ENCODE measurements at places on chromosomes 16 and 17.
A peak's percentile ranks its signal among the peaks of the same experiment; 100 is the strongest.

GRCh38 chr16:78630102-78630501 lies 530.6 kb downstream of the WWOX start:
- no peak for DNase-seq

- no peak for DNase-seq
These were observed 22.6 kb upstream of the USP10 start for GRCh38 chr16:84677017-84677803.

- no peak for DNase-seq
These were observed 15.7 kb upstream of the RNF213 start for GRCh38 chr17:80244871-80245509.

- no peak for DNase-seq
These were observed 67.4 kb downstream of the CDH11 start for GRCh38 chr16:65054457-65054856.

DNA sequence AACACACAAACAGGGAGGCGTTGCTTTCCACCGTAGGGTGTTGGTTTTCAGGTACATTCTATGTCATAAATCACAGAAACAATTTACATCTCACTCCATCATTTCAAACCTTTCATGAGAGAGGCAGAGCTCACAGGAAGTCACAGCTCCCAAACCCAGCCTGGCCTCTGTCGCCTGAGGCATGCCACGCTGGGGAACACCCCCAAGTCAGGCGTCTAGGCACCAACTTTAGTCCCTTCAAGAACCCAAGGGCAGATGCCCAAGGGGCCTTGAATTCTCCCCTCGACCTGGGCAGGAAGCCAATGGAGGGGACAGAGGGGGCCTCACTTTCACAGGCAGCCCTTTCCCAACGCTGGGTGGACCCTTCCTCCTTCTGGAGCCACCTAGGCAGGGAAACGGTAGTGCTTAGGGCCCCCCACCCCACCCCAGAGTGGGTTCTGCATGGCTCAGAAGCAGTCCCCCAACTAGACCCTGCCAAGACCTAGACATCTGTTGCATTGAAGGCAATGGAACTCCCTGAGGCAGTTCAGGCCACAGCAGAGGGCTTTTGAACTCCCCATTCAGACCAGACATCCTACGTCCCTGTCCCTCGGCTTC lies 10.6 kb downstream of the TBX4 start:
- DNase-seq: no peak

DNA sequence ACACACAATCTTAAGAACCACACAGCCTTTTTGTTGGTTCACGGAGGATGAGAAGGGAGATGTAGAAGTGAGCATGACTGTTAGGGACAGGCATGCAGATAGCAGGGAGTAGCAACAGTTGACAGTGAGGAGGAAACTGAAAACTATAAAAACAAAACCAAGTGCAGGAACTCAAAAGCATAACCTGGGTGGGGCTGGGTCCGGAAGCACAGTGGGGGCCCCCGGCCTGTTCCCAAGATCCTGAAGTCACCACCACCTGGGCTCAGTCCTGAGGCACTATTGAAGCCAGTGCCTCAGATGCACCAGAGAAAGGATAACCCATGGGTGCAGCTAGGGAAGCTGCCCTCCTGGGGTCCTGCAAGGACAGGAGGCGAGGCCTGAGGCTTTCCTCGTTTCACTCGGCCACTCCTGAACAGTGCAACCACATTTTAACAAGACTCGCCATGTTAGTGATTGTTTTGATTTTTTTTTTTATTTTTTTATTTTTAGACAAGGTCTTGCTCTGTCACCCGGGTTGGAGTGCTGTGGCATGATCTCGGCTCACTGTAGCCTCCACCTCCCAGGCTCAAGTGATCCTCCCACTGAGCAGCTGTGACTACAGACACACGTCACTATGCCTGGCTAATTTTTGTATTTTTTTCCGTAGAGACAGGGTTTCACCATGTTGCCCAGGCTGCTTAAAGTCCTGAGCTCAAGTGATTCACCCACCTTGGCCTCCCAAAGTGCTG lies 27.7 kb upstream of the CBX4 start:
- DNase-seq: peak; percentile 36

DNA sequence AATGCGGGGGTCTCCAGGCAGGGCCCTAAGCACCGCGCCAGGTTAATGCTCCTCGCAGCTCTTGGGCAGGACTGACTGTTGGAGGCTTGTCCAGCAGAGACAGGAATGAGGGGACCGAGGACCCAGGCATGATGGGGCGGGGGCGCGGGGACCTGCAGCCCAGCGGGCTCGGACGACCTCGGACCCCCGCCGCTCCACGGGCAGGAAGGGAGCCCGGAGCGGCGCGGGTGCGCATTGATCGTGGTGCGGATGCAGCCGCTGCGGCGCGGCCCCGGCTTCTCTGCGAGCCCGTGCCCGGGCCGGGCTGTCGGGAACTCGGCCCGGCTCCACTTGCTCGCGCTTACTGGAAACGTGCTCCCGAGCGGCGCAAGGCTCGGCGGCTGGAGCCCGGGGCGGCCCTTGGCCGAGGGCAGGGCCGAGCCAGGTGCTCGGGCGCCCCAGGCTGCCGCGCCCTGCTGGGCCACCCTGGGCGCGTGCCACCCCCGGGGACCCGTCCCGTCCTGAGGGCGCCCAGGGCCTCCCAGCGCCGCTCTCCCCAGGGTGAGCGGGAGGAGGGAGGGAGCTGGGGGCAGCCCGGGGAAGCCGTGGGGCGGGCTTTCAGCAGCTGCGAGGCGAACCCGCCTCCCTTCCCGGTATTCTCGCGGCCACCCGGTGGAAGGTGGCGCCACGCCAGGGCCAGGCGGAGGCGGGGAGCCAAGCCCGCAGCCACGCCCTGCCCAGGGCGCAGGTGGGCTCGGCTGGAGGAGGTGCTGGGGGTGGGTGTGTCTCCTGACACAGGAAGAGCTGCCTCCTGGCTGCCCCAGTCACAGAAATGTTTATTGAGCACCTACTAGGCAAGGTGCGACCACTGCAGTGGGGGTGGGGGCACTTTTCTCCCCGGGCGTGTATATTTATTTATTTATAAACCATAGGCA lies 45.9 kb downstream of the SOCS3 start:
- peak; percentile 96 for DNase-seq

DNA sequence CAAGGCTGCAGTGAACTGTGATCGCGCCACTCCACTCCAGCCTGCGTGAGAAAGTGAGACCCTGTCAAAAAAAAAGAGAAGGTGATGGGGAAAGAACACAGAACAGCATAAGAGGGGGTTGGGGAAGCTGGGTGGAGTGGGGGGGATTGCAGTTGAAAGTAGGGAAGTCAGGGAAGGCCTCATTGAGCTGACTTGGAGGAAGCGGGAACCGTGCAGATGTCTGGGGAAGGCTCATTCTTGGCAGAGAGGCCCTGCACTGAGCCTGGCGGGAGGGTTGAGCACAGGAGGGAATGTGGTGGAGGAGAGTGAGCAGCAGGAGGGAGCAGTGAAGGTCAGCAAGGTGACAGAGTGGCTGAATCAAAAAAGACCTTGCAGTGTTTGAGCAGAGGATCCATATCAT lies 26.9 kb downstream of the IL4R start:
- DNase-seq: no peak

- DNase-seq: peak; percentile 94
These were observed at the start of gene DEXI for GRCh38 chr16:10942352-10943063. Gene DEXI (minus strand): TSS chr16:10942468. CDS start chr16:10942005, 463 bp downstream.

DNA sequence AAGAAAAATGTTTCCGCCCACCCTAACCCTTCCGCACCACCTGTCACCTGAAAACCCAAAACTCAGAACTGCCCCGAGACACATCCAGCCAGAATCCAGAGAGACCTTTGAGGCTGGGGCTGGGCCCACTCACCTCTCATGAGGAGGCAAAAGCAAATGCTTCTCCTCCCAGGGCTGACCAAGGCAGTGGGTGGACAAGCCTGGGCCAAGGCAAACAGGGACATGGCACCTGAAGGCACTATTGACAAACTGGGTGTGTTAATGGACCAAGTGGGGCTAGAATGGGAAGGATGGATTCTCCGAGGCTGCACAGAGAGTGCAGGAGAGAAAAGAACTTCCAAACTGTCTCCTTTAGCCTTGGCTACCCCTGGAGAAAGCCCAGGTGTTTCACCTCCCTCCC lies 54.4 kb downstream of the SOX9 start:
- DNase-seq: no peak

DNA sequence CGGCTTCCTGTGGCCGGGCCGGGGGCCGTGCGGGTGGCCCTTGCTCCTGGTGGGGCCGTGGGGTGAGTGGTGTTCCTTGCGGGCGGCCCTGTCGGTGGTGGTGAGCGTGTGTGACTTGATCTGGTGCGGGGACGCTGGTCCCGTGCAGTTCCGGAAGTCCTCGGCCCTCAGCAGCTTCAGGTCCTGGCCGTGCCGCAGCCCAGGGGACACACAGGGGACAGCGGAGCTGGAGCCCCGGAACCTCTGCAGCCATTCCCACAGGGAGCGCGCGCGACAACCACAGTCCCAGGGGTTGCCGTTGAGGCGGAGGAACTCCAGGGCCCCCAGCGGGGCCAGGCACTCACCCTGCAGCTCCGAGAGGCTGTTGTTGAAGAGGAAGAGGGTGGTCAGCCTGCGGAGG lies 88.4 kb downstream of the RTN4RL1 start:
- no peak for DNase-seq

DNA sequence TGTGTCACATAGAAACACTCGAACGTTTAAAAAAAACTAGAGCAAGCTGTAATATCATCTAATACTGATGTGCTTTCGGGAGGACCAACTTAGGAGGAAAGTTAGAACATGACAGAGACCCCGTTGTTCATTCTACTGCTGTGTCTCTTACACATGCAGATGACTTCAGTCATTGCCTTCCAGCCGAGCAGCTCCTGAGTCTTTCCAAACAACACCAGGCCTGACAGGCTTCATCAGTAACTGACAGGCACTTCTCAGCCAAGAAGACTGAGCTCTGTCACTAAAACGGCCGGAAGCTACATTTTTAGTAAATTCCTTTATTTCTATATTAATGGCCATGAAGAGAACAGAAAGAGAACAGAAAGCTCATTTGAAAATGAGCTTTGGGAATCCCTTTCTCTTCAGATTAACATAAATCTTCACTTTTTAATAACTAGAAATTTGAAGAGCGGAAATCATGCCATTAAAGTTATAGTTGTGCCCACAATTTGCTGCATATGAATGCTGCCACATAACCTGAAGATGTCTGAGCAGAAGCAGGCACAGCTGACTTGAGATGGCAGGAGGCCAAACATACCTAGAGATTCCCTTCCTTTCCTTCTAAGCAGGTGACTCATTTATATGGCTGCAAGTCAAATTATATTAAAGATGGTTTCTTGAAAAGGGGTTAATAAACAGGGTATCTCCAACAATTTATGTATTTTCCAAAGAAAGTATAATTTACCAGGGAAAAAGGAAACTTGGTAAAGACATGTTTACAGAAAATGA lies 148.9 kb downstream of the ITFG1 start:
- no peak for DNase-seq

- DNase-seq: no peak
These were observed 63.3 kb downstream of the KSR1 start for GRCh38 chr17:27519550-27519949.

GRCh38 chr17:18141210-18141803 lies 32.8 kb downstream of the MYO15A start:
- DNase-seq: peak; percentile 70

DNA sequence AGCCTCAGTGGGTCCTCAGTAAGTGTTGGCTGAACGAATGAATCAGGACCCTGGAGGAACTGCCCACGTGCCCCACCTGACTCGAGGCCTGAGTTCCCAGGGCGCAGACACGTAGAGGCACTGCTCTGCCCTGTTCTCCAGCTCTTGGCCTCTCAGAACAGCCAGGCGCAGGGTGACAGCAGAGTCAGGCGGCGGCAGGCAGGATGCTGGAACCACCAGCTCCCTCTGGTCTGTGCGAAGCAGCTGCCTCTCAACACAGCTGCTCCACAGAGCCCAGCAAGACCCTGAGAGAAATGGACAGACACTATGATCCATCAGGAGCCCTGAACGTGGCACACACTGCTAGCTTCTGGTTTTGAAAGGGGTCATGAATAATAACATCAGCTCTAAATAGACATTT lies 53.1 kb upstream of the BCO1 start:
- DNase-seq: no peak

- DNase-seq: no peak
These were observed 394.5 kb upstream of the SOX9 start for GRCh38 chr17:71726341-71726740.
